Activated T-cell treated with anti-CD3 and anti-CD28 coated beads, Interleukin-2, amount 50 U/mL, for 4 hours (primary cell): ENCODE measurements at places on chromosomes 6 and 20.

DNA sequence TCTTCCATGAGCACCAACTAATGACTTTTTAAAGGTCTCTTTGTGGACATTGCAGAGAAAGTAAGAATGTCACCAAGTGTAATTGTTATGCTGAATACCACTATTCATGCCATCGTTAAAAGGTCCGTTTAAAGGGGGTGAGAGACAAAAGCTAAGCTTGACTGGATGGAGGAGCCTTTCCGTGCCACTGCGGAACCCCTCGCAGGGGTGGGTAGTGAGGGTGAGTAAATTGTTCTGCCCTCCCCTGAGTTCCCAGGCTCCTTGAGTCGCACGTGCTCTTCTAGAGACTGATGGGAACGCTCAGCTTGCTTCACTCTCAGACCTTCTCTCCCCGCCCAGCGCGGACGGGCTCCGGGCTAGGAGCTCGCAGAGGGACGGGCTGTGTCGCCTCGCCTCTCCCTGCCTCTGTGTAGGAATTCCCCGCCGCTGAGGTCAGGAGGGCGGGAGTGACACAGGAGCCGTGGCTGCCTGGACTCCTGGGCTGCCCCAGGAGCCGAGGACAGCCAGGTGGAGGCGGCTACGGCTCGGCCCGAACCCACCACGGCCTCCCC is 314.8 kb upstream of the QKI start:
- no peak for DNase-seq

DNA sequence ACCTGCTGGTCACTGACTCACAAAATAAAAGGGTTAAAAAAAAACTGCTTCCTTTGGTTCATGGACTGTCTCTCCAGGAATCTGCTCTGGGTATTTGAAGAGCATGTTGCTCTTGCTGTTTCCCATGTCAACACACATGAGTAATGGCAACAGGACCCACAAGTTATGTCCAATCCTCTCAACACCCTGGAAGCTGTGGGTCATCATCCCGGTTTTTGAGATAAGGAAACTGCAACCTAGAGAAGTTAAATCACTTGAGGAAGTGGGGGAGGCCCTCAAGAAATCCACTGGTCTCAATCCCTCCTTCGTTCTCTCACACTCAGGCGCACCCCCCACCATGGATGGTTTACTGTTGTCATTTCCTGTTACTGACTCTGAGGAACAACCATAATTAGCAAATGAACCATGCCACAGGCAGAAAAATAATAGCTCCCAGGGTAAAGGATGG is 12.4 kb downstream of the MAP1LC3A start:
- DNase-seq: no peak

DNA sequence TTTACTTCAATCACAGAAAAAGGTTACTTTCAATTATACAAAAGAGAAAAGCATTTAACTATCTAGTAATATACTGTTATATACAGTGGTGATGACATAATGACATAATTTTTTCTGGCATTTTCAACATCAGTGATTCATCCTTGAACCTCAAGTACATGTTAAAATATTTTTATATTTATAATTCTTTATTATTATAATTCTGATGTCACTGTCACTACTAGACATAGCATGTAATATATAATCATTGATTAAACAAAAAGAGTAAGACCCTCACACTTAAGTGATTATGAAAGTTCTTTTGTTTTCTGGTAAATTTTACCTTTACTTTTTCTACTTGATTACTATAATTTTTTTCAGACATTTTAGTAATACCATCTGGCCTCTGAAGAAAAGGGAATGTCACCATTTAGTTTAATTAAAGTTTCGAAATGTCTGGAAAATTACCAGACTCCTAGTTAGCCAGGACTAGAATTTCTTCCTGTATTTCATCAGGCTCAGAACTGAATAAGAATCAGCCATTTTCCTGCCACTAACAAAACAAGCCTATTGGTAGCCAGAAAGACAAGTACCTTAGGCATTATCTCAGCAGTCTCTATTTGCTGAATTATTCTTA is 71.5 kb downstream of the FILIP1 start:
- DNase-seq: no peak

GRCh38 chr6:87074101-87074621 is 20.7 kb downstream of the CGA start:
- no peak for DNase-seq

- DNase-seq: no peak
Observed at GRCh38 chr20:5821627-5822215, 71.5 kb downstream of the SHLD1 start.
